DMS79 (cell line): ENCODE measurements at places on chromosomes 5 and 9.

DNA sequence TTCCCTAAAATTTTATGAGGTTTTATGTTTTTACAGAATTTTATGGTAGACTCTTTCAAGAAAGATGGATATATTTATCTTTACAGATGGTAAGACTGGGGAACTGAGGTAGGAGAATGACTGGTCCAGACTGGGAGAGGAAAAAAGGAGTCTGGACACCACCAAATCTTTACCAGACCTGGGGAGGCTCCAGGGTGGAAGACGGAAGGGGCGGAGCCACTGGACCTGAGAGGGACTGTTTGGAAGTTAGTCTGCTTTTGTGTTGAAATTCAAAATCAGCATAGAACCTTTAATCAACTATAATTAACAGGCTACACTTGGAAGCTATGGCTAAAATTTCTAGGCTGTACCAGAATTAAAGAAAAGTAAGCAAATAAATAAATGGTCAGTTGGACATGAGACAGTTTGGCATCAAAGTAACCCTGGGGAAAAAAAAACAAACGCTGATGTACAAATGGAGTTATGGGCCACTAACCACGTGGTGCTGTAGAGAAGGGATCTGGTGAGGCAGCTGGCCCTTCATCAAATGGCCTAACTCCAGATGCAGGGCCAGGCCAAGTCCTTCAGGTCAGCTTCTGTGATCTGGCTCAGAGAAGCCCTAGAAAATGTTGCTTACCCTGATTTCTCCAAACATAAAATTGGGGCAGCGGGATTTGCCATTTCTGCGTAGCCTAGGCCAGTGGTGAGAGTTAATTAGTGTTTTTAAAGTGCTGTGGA is 155.1 kb downstream of the ARSB start:
- DNase-seq: no peak

- no peak for DNase-seq
Observed at GRCh38 chr5:132087176-132087575, 13.6 kb downstream of the CSF2 start.

- DNase-seq: no peak
Observed at GRCh38 chr5:164498438-164498837, 993.0 kb downstream of the MAT2B start.

- DNase-seq: no peak
Observed at GRCh38 chr5:16763211-16763610, 146.4 kb upstream of the RETREG1 start.

DNA sequence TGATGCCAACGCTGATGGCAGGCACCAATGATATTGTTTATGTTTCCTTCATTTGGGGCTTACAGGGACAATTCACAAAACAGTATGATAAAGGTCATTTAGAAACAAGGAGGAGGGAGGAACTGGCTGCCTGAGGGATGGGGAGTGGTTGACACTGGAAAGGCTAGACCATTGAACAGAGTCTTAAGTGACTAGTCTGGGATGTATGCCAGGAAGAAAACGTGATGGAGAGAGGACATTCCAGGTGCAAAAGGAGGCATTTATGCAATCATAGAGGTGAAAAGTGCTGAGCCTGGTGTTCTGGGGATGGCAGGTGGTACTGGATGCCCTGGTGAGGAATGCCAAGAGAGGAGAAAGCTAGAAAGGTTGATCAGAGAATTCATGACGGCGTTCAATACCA is 153.4 kb downstream of the ZNF462 start:
- peak; percentile 50 for DNase-seq

- DNase-seq: no peak
Observed at GRCh38 chr5:167802755-167803431, 488.6 kb upstream of the WWC1 start.

DNA sequence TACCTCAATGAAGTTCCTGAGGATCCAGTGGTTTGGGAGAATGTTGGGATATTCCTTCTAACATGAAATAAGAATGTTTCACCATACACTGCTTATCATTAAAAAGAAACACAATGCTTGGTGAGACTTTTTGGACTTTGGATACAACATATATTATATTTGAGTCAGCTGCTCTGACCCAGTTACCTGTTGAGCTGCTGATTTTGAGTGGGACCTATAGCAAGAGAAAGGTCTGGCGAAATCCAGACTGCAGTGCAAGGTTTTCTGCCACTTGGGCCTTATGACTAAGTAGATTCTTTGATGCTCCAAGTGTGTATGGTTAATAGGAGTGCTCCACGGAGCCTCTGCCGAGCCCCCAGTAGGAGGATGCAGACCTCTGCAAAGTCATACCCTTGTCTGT is 10.0 kb upstream of the RALGPS1 start:
- DNase-seq: no peak

DNA sequence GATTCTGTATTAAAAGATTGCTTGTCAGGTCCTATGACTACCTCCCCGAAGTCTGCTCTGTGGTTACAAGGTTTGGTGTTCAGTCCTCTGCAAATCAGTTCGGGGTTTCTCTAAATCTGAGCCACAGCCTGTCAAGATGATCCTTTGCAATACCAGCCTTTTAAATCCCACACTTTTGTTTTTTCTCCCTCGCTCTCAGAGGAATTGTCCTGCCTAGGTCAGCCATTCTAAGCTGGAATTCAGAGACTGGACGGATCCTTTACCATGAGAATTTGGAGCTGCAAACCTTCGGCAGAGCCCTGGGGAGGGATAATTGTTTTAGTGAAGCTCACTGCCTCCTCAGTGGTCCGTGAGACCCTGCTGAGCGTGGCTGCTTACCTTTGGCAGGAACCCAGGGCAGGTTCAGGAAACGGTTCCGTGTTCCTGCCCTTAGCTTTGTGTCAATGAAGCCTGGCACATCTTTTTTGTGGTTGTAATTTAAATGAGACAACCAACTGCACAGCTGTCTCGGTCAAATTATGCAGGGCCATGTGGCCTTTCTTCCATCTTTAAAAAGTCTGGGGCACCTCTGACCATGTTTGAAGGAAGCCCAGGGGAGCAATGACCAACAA is 47.2 kb downstream of the EBF1 start:
- DNase-seq: no peak

DNA sequence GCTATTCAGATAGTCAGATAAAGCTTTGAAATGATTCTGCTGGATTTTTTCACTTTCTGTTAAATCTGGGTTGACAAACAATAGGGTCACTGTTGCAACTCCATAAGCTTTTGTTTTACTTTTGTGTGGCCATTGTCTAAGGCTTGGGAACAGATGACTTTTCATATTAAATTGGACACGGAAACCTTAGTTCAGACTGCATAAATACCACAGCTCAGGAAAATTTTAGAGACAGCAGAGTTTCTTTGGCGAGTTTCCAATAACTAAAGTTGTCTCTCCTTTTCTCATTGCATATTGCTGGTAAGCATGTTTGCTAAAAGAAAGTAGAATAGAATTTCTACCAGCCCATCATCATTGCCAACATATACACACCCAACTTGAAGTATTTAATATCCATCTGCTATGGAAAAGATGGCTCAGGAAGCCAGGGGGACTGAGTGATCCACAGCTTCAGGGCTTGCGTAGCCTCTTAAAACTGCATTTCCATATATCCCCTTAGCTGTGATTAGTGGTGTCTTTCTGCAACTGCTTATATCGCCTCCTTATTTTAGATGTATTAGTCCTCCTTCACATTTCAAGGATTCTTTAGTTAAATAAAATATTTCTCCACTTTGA is 168.2 kb downstream of the ARHGAP26 start:
- no peak for DNase-seq
